ENCODE measurements at places on chromosomes 6 and 20.

DNA sequence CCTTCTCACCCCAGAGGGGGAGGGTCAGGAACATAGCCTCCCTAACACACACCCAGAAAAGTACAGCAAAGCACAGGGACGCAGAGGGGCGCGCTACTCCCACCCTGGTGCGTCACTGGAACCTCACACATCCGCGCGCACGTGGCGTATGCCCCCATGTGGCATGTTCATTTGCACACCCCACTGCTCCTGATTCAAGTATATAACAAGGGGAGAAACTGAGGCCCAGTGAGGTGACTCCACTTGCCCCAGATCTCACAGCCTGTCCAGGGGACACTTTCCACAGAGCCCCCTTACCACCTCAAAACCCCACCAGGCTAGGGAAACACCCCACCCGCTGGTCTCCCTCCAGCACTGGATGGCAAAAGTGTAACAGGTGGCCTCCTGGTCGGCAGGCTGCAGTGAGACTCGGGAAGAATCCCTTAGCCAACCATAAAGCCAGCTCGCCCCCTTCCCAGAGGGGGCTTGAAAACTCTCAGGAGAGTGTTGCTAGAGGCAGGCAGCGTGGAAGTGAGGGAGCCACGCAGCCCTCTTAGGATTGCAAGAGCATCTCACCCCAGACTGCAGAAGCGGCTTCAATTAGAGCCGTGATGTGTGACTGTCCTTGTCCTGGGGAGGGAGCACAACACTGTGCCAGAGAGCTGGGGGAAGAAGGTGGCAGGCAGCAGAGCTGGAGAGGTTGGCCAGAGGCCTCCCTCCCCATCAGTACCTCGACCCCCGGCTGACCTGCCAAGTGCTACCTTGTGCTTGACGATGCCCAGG, at the start of gene GRM4:
Gene GRM4 (minus strand): TSS at position 67 of the 762 bp plus-strand sequence. CDS start 12,591 bp downstream, outside the sequence.
- no peak for DNase-seq

- DNase-seq, result no peak
Observed at GRCh38 chr20:39503902-39504709, 542.0 kb downstream of the DHX35 start.

DNA sequence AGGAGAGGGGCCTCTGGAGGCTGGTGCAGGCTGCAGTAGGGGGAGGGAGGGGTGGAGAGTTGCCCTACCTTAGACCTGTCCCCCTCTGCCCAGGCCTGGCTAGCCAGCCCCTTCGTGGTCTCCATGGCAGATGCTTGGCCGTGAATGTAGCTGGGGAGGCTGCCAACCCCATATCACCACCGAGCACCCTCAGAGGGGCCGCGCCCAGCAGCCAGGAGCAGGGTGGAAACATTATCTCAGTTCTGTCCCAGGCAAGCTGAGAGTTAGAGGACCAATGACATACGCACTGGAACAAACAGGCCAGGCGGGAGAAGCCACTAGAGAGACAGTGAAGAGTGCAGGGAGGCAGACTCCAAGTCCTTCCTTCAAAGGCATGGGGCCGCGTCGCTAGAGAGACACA, 66.5 kb downstream of the LRFN2 start:
- DNase-seq, result no peak

DNA sequence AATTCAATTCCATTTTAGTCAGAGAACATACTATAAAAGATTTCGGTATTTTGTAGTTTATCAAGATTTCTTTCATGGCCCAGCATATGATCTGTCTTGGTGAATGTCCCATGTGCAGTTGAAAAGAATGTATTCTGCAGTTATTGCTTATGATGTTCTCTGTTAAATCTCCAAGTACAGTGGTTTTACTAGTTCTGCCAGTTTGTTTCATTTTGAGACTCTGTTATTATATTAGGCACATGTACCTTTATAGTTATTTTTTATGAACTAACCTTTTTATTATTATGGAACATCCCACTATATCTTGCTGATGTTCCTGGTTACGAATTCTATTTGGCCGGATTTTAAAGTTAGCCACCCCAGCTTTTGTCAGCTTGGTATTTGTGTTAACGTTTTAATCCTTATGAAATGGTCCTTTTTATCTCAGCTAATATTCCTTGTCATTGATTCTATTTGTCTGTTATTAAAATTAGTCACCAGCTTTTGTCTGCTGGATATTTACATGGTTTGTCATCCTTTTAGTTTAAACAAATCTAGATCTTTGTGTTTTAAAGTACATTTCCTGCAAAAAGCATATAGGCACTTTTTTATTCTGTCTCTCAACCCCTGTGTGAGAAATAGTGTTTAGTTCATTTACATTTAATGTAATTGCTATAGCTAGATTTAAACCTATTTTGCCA, 48.9 kb downstream of the VTA1 start:
- no peak for DNase-seq

DNA sequence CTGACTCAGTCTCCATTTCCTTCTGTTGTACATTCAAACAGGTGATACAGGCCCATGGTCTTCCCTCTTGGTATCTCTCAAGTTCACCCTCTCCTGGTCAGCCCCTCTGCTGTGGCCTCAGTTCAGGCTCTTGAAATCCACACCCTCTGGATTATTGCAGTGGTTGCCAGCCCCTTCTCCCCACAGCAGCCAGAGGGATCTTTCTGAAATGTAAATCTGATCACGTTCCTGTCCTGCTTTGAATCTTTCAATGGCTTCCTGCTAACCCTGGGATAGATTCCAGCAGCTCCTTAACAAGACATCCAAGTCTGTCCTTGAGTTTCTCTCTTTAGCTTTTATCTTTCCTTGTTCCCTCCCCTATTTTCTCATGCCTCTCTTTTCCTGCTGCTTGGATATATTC, 22.2 kb downstream of the CHMP4B start:
- no peak for DNase-seq

DNA sequence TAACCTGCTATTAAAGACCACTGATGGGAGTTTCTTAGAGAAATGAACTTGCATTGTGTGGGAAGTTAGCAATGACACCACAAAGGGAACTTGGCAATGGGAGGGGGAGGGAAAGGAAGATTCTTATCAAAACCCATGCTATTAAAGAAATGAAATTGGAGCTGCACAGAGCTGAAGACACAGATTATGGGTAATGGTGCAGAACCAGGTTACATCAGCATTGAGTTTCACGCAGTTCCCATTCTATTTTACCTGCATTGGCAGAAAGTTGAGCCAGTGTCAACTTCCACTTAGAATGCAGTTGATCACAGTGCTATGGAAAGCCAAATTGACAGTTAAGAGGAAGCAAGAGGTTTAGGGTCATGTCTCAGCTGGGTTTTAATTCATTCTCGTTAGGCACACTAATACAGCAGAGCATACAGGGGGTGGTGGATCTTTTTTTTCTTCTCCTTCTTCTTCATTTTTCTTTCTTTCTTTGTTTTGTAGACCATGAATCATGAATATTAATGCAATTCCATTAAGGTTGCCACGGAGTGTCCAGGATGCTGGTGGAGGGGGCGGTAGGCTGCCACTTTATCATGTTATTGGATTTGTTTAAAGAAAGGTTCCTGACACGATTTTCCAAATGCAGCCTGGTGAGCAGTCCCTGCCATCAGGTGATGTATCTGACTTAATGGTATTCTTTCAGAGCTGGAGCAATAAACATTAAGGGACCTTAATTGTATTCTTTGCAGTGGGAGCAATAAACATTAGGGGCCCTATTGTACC, 1092.0 kb upstream of the MAP3K7 start:
- DNase-seq, result no peak

DNA sequence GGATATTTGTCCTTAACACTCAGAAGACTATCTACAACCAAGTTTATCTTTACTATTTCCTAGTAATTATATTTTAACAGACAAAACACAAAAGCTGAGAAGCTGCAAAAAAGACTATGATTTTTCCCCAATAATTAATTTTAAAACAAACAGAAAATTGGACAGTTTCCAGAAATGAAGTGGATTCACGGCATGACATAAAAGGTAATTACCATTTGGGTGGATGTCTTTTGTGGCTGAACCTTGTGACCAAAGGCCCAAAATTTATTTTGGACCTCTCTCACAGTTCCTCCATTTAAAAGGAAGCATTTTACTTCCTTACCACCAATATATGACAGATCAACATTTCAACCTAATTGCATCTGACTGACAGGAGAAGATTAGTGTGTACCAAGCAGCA, 90.2 kb downstream of the GMDS start:
- no peak for DNase-seq

- no peak for DNase-seq
Observed at GRCh38 chr6:151265282-151265681, 25.5 kb downstream of the AKAP12 start.

DNA sequence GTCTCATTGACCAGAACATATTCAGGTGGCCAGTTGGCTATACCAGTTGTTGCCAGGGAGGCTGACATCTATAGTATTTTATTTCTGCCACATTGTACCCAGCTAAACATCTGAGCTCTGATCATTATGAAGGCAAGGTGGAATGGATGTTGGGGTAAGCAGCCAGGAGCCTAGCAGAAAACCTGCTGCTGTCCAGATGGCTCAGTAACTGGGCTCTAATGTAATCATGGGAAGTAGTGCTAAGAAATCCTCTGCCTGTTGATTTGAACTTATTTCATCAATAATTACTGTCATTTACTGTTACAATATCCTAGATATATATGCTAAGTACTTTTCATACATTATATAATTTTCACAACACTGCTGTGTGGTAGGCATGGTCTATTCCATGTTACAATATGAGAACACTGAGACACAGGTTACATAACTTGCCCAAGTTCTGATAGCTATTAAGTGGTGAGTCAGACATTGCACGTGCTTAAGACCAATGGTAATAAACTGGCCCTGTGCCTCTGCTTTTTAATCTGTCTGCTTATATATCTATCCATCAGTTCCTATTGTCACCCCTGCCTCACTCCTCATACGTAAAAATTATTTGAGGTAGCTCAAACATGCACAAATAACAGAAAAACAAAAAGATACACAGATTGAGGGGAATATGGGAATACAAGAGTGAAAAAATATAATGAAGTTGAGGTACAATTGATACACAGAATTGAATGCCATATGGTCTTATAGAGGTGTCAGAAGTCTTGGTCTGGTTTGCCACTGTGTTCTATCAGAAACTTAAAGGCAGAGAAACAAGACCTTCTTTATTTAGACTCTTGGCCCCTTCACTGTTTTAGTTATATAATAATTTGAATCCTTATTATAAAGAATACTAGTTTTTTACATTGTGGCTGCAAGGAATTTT, 25.2 kb downstream of the TBPL1 start:
- peak; percentile 78 for DNase-seq

DNA sequence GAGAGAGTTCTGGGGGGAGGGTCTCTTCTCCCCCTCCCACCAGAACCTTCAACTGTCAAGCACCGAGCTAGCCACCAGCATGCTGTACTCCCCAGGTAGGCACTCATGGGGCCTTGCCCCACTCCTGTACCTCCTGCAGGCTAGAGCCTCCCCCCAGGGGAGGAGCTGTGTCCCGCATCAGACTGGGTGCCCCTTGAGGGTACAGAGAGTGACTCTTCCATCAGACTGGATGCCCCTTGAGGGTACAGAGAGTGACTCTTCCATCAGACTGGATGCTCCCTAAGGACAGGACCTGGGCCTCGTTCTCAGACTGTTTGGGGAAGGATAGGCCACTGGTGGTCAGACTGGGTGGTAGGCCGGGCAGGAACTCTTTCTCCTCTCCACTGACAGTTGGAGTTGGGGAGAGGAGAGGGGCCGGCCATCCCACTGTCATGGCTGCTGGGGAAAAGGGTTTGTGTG, at the start of gene CAPN11:
Gene CAPN11 (plus strand): TSS at position 51 of the 459 bp plus-strand sequence. CDS start 29 bp downstream, at position 80.
- DNase-seq, result no peak

- DNase-seq, result no peak
Observed at GRCh38 chr6:63799813-63800212, 164.2 kb downstream of the PHF3 start.

- DNase-seq, result no peak
Observed at GRCh38 chr6:33546766-33547165, 33.3 kb downstream of the BAK1 start.

GRCh38 chr6:35725721-35726438, 11.0 kb upstream of the ARMC12 start:
- DNase-seq, result no peak

DNA sequence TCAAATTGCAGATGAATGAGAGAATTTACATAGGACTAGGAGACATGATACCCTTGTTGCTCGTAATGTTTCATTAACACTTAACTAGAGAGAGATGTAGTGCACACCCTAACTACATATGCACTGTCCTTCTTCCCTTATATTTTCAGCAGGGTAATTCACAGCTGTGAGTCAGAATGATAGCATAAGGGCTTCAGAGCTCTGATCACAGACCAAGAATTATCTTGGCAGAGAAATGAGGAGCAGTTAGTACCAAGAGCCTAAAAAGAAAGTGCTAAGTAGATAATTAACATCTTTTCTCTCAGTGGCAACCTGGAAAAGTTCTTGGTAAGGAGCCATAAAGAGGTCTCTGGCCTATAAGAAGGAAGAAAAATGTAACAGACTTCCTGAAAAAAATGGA, 35.8 kb downstream of the GRIK2 start:
- DNase-seq, result peak; percentile 14

DNA sequence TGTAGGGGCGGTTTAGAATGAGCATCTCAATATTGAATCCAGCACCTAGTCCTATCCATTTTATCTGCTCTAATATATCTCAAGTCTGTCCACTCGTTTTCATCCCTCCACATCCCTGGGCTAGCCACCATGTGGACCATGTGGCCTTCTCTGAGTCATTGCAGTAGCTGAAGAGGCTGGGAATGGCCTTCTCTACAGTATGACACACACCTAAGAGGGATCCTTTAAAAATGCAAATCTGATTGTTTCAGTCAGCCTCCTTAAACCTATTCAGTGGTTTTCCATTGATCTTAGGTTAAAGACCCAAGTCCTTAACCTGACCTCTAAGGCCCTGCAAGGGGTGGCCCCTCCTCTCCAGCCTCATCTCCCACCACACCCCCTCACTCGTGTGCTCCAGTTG, 9.4 kb downstream of the RING1 start:
- no peak for DNase-seq

GRCh38 chr6:157316871-157317814, 6.2 kb downstream of the TMEM242 start:
- DNase-seq, result peak; percentile 86

- no peak for DNase-seq
Observed at GRCh38 chr20:34639755-34640222, 37.1 kb downstream of the PIGU start.

GRCh38 chr6:118709859-118710350, 58.5 kb upstream of the CEP85L start:
- DNase-seq, result peak; percentile 55

DNA sequence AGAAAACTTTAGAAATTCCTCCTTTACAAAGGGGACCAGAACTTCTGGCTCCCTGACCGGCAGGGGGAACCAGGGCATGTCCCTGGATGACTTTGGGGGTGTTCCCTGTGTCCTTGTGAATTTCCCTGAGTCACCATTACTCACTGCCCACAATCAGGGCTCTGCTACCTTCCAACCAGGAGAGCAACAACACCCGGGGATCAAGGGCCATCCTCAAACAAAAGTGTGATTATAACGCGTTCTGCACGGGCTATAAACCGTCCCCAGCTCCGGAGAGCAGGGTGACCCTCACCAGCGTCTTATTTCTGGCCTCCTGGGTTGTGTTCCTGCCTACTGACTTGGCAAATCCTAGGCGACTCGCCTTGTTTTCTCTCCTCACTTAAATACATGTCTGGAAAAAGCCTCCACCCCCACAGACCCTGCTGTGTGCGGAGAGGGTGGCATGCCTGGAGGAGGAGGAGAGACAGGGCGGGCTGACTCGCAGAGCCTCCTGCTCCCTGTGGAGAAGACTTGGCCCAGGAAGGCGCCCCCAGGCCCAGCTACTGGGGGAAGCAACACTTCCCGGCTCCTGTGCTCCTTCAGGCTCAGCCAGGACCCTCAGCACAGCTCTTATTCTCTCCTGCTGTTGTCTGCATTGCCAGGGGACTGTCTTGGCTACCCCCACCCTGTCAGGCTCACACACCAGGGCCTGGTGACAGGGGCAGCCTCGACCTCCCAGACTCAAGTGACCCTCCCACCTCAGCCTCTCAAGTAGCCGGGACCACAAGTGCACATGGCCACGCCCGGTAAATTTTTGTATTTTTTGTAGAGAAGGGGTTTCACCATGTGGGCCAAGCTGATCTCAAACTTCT, 54.1 kb downstream of the FGD2 start:
- DNase-seq, result peak; percentile 95
